ENCODE measurements at places on chromosomes 3 and 15. TPM values are rescaled to one million over a fixed set of nuclear protein-coding genes. Genes with fewer than 3 reads are reported as not detected.
A peak's percentile ranks its signal among the peaks of the same experiment; 100 is the strongest.

Gene CELSR3
- 1.1 TPM for total RNA-seq

Gene GPR171
- total RNA-seq, result not detected

Gene SERINC4
- 0.13 TPM for total RNA-seq

Gene C2CD4A
- 1.3 TPM for total RNA-seq

Gene RMDN3
- total RNA-seq, result 20.1 TPM

Gene BNC1
- total RNA-seq, result 74.2 TPM

Gene PSTPIP1
- not detected for total RNA-seq

Gene RASL12
- total RNA-seq, result not detected

Gene PEX5L
- total RNA-seq, result under 0.01 TPM

Gene ERICH6
- total RNA-seq, result under 0.01 TPM

Gene ARPIN
- total RNA-seq, result 12.9 TPM

GRCh38 chr15:45113380-45113990 is 487 bp downstream of the DUOX2 start:
- DNase-seq, result no peak

GRCh38 chr15:87816811-87817210 is 439.7 kb downstream of the NTRK3 start:
- peak; percentile 78 for DNase-seq

DNA sequence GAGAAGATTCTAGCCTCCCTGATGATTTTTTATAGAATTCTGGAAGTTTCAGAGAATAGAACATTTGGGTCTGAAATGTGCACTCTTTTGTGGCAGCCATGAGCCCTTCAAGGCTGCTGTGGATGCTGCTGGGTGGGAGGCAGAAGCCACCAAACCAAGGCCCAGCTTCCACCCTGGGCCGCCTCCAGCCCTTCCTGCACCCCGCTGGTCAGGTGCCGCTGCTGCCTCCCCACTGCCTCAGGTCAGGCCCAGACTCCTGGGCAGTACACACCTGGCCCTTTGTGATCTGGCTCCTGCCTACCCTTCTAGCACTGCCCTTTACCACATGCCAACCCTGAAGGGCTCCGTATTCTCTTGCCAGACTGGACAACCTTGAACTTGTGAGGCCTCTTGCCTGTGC is 28.3 kb downstream of the PPCDC start:
- DNase-seq, result no peak

DNA sequence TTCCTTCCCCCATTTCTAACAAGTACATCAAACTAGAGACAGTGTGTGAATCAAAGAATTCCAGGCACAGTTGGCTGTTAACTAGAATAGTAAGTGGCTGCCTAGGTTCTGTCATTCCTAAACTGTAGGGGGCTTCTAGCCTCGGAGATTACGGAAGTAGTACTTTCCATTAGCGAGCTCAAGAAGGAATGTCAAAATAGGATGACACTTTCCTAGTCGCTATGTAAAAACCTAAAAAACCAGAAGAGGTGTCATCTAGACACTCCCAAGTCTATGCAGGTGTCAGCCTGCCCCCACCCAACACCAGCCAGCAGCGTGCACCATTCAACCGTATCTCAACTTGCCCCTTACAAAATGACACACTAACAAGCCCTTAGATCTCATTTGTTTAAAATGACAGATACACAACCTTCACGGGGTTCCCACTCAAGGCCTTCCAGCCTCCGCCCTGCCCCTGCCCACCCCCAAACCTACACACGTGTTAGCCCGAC is 874 bp downstream of the INO80 start:
- peak; percentile 44 for DNase-seq

DNA sequence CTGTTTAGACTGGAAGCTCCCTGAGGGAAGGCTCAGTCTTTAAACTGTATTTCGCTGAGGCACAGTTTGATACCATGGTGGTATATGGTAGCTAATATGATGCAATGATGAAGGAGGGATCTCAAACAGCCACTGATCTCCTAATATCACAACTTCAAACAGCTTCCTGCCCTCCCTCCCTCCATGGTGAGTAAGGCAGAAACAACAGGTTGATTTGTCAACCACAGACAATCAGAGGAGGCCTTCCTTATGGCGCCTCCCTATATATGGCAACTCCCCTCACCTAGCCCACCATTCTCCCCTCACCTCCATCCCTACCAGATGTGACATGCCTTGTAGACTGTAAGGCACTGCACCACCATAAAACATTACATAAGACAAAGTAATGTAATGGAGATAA is 316.5 kb upstream of the ICE2 start:
- DNase-seq, result no peak

DNA sequence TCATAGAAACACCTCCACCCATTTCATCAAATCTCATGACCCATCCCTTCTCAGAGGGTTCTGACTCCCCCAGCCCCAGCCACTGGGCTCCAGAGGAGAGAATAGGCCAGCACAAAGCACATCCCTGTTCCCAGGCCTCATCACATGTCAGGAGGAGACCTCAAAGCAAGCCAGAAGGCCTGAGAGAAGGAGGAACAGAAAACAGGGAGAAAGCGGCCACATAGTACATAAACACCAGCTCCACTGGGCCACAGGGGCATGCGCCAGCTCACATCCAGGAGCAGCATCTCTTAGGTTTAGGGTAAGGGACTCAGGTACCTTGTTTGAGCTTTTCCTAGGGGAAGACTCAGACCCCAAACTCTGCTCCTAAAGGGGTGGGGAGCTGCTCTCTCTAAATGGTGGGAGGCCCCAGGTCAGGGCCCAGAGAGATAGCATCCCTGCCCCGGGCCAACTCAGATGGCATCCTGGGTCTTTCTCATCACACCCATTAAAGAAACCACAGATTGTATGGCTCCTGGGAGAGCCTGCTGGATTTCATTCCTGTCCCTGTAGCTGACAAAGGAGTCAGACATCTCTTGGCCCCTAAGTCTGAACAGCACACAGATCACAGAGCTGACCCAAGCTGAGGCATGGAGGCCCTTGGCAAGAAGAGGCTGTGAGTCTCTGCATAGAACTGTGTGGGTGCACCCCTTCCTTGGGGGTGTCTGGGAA is 2.5 kb downstream of the SHF start:
- no peak for DNase-seq

DNA sequence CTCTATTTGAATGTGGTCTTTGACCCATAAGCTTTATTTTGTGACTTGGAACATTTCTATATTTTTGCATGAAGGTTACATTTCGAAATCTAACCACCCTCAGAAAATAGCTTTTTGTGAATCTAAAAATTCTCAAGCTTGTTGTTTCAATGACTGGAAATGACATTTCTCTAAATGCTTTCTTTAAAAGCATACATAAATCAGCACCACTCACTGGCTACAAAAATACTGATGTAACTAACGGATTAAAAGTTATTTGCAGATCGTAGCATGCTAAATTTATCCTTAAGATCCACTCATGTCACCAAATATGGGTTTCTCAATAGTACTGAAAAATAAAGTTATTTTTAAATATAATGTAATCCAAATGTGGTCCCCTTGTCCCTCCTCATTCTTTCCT is 55.2 kb upstream of the ACAN start:
- no peak for DNase-seq

- DNase-seq, result no peak
Observed at GRCh38 chr15:33971811-33972210, 3.5 kb downstream of the CHRM5 start.

DNA sequence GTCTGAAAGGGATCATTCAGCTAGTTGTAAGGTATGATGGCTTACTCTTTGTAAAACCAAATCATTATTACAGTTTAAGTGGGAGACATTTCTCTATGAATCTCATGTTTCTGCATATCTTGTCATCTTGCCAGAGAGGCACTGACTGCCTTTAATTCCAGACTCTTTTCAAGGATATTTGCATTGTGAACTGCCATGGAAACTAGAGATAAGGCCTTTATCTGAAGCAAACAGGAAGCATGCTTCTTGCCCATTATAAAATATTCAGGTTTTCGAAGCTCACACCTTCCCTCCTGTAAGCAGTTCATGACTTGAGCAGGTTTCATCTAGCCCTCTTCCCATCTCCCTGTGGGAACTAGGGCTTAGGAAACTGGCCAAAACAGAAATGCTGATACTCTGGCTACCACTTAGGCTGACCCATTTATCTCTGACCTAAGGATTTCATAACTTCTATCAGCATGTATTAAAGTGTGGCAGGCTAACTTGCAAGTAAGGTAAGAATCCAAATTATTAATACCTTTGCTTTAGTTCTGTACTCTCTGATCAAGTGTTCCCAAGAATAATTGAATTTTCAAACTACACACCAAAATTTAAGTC is 326.6 kb upstream of the ALCAM start:
- DNase-seq, result no peak

GRCh38 chr3:50430950-50431435 is 71.7 kb upstream of the TMEM115 start:
- no peak for DNase-seq

- no peak for DNase-seq
Observed at GRCh38 chr3:134992586-134992985, 197.5 kb downstream of the EPHB1 start.

DNA sequence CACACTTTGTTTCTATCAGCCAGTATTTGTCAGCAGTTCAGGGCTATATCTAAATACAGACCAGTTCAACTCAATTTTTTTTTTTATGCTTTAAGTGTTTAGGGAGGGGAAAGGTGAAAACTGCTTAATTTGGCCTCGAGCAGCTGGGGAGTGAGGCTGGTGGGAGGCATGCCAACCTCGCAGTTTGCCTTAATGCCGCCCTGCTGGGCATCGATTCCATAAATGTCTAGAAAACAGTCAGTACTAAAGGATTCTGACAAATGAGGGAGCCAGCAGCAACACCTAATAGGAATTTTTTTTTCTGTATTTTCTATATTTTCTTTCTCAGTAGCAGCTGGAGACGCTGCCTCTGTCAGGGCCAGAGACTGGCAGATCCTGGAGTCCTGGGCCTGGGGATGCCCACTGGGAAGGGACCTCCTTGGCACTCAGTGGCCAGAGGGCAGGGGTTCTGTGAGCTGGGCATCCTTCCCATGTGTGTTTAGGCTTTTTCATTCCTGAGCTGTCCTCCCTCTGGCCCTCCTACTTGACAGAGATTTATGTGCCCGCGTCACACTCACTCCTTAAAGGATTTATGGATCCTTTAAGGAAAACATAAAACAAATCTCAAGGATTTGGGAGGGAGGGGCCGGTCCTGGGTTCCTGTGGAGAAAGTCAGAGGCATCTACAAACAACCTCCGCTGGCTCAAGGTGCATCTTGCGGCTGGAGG is 117.8 kb downstream of the WNT5A start:
- DNase-seq, result no peak

- no peak for DNase-seq
Observed at GRCh38 chr3:68162644-68163043, 508.2 kb upstream of the SUCLG2 start.

- DNase-seq, result no peak
Observed at GRCh38 chr15:25946241-25946805, 83.2 kb upstream of the ATP10A start.

DNA sequence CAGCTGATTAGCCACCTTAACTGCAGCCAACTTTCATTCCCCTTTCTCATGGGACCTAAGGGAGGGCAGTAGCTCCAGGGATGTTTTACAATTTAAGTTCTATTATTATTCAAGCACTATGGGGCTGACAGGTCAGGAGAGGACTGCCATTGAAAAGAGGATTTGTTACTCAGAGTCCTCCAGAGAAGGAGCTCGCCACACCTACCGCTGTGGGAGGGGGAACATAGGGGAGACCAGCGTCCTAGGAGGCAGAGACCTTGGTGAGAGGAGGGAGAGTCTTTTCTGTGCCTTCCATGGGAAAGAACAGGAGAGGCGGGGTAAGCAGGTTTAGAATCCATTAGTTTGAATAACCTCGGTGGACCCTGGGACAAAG is 14.4 kb downstream of the ATP10A start:
- DNase-seq, result no peak

- peak; percentile 26 for DNase-seq
Observed at GRCh38 chr15:90231028-90232017, 2.4 kb downstream of the CIB1 start.

- DNase-seq, result no peak
Observed at GRCh38 chr3:65412588-65412987, 626.1 kb downstream of the MAGI1 start.

- DNase-seq, result no peak
Observed at GRCh38 chr3:46512191-46512749, 14.5 kb downstream of the RTP3 start.

- peak; percentile 46 for DNase-seq
Observed at GRCh38 chr3:192082730-192083660, 622.0 kb downstream of the PYDC2 start.

- DNase-seq, result no peak
Observed at GRCh38 chr3:88434001-88434400, 284.2 kb downstream of the C3orf38 start.

GRCh38 chr3:142656575-142656974 is 60.4 kb downstream of the PLS1 start:
- DNase-seq, result no peak

DNA sequence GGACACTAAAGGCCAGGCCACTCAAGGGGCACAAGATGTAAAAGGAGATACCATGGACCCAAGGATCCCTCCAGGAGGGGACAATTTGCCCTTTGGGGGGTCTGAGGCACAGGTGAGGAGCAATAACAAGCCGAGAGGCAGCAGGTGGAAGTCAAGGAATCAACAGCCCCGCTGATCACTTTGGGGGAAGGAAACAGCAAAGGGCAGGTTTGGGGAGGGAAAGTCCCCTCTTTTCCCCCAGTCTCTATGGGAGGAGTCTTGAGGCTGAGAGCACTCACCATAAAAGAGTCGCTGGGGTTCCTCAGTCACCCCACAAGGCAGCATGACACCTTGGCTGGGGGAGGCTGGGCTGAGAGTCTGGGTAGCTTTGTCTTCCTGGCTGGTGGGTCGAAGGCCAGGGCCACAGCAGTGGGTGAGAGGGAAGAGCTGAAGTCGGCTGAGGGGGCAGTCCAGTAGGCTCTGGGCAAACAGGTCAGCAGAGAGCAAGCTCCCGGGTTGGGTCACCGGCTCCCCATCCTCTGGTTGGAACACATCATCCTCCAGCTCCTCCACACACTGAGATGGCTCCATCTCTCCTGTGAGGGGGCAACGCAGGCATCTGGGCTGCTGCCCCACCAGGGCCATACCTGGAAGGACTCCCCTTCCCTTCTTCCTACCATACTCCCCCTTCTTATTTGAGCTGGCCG is 3.0 kb downstream of the BMF start:
- DNase-seq, result no peak

- peak; percentile 71 for DNase-seq
Observed at GRCh38 chr3:105364128-105364527, 2.6 kb upstream of the ALCAM start.

All from bronchial epithelial cell (primary cell).